ENCODE measurements at places on chromosomes 7 and 10.

- no peak for DNase-seq
These were observed 2.8 kb downstream of the ARL4A start for GRCh38 chr7:12690041-12690878.

GRCh38 chr7:29086545-29086944, 59.8 kb downstream of the CPVL start:
- DNase-seq, result no peak

DNA sequence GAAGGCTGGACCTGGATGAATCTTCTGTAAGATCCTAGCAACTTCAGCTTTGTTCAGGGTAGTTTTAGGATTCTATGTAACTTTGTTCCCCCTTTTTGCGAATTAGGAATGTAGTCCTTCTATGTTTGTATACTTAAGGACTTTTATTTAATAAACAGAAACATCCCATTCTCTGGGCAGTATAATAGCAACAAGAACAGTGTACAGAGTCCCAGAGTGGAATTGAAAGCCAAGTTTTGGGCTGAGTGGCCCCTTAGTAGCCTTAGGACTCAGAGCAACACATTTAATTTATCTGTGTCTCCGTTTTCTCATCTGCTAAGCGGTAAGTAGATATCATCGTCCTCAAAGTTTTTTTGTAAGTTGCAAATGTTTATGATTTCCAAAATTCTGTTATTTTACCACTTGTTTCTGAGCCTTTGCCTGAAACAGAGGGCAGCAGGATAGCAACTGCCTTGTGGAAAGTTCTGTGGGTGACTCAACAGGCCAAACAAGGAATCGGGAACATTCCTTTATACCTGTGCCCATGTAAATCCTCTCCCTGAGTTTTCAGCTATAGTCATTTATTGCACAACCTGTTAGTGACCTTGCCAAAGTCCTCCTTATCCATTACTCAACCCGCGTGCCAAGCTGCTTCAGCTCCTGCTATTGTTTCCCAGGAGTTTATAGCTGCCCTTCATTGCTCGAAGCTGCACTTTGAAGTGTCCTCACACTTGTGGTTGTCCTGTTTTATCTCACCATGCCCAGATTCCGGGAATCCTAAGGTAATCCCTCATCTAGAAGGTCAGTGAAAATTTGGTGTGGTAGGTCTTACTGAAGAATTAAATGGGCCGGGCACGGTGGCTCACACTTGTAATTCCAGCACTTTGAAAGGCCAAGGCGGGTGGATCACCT, 199.1 kb upstream of the AHR start:
- DNase-seq, result no peak

GRCh38 chr7:47937065-47937687, 11.1 kb downstream of the PKD1L1 start:
- no peak for DNase-seq

- no peak for DNase-seq
These were observed 340.8 kb downstream of the KCNMA1 start for GRCh38 chr10:77296534-77297392.

- DNase-seq, result no peak
These were observed 512 bp downstream of the FAM24B start for GRCh38 chr10:122878799-122879338.

DNA sequence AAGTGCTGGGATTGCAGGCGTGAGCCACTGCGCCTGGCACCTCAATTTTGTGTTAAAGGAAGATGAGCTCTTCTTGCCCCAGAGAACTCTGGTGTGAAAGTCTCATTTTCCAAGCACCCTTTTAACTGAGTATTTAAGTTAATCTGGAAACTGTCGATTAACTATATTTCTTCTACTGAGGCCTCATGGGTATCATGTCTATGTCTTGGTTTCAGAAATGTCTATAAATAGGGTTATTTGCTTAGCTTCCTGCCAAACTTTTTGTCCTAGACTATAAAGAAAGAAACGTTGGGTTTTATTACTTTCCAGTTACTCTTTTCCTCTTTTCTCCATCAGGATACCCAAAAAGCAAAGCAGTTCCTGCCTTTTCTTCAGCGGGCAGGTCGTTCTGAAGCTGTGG, 102.4 kb downstream of the LRRC4 start:
- no peak for DNase-seq

All from omental fat pad (tissue), 4 donors.